ENCODE measurements at places on chromosomes 1 and 21.

GRCh38 chr1:98707556-98707955 is 46.0 kb downstream of the SNX7 start:
- no peak for DNase-seq

GRCh38 chr21:40070871-40071270 is 203.6 kb downstream of the PCP4 start:
- no peak for DNase-seq

- no peak for DNase-seq
These were observed 162.2 kb upstream of the C8B start for GRCh38 chr1:57127976-57128375.

DNA sequence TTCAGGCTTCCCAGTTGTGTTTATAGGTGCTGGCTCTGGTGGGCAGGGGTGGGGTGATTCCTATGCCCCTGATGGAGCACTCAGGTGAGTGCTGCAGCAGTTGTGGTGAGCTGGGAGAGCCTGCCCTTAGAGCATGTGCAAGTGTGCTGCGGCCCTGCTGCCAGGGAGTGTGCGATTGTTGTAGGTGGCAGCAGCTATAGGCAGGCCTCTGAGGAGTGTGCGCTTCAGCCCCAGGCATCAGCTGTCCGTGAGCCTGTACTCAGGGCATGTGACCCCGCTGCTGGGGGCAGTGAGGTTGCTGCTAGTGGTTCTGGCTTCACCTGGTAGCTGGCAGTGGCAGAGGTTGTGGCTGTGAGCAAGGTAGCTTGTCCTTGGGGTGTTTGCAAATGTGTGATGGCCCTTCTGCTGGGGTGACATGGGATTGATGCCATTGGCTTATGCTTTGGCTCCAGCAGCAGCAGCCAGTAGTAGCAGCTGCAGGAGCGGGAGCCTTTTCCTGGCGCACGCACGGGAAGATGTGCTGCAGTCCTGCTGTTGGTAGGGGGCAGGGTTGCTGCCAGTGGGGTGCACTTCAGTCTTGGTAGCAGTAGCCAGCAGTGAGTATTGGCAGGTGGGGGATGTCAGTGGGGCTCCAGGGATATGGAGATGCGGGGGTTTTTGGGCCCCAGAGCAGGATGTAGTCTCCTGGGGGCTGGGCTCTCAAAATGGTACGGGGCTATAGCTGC is 37.7 kb downstream of the SYCP1 start:
- no peak for DNase-seq

- DNase-seq, result no peak
These were observed 675.7 kb upstream of the CHRM3 start for GRCh38 chr1:238710697-238711096.

DNA sequence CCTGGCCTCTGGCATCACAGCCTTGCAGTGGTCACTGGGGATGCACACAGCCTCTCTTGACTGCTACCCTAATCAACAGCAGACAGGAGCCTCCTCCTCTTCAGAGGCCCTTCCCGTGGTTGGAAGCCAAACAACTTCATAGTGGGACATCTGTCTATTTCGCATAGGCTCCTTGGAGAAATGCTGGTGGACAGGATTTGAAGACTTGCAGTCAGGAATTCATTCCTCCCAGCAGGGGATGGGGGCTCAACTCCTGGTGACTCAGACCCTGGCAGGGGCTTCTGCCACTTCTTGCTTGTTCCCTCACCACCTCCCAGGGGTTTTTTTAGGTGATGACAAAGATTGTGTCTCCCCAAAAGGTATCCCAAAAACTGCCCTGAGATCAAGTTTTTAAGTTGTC is 191.7 kb upstream of the CAMK1G start:
- DNase-seq, result no peak
